ENCODE measurements at places on chromosomes 12 and 14.

DNA sequence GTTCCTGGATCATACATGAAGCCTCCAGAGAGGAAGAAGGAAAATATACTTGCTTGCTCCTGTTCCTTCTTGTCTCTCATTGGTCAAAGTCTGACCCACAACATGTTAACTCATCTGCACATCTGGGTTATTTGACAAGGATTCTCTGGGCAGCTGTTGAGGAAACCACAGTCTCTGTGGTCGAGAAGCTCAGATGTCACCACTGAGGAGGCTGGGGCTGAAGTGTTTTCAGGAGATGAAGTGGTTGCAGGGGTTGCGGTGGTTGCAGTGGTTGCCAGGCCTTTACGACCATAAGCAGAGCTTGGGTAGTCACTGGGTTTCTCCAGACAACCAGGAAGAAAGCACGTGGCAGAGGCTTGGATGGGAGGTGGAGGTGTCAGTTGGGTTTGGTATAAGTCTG, 265.0 kb upstream of the LRIG3 start:
- no peak for DNase-seq

- no peak for DNase-seq
Observed at GRCh38 chr12:120041386-120042231, 52.6 kb downstream of the BICDL1 start.

DNA sequence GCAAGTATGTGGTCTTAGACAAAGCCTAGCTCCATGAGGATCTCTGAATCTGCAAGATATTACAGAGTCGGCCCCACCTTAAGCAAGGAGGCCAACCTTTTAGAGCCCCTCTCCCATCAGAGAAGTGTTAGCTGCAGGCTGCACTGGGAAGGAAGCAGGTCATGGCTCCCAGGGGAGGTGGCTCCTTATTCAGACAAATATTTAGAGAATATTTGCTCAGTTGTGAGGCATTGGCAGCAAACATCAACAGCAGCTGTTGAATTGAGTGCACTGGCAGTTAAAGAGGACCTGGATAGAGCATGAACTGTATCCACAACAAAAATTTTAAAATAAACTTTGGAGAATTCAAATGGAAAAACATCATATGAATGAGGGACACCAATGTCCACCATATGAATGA, 44.7 kb downstream of the FSCB start:
- no peak for DNase-seq

DNA sequence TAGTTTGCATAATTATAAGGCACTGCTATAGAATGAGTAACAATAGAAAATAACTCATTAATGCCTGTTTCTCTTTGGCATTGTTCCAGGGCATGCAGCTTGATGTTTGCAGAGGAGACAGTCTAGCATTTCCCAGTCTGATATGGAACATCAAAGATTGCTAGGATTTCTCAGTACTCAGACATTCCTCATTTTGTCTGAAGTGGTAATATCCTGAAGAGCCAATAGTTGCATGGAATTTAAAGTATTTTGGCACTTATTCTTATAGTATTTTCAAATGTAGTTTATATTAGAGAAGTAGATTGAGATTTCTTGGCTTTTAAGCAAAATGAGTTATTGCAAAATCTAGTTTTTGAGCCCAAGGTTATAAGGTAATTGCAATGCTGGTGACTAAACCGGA, 337.3 kb upstream of the E2F7 start:
- no peak for DNase-seq

DNA sequence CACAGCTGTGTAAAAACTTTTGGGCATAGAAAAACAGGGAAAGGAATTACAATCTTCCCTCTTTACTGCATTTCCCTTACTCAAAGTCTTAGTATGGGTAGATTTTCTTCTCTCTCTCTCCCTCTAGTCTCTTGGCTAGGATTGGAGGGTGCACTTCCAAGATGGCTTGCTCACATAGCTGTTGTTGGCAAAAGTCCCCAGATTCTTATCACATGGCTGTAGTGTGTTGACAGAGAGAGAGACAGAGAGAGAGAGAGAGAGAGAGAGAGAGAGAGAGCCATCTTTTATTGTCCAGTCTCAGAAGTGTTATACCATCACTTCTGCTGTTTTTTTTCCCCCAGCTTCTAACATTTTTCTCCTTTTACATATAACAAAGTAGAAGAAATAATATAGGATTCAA, 6.3 kb upstream of the OR4E2 start:
- DNase-seq, result no peak

GRCh38 chr12:31216479-31216878, 109.5 kb downstream of the SINHCAF start:
- no peak for DNase-seq

DNA sequence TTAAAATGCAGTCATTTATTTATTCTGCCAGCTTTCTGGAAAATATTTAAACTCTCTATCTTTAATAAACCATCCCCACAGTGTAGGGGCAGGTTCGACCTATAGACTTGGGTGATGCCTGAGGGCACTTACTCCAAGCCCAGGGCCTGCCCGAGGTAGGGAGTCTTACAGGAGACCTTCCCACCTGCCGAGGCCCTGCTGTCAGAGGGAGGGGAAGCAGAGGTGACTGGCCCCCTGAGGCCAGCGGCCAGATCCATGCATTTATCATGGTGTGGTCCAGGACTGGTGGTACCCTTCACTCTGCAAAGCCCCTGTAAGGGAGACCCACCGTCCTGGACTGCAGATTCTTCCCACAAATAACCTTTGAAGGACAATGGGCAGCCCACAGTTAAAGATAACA, 7.6 kb downstream of the EML1 start:
- no peak for DNase-seq

DNA sequence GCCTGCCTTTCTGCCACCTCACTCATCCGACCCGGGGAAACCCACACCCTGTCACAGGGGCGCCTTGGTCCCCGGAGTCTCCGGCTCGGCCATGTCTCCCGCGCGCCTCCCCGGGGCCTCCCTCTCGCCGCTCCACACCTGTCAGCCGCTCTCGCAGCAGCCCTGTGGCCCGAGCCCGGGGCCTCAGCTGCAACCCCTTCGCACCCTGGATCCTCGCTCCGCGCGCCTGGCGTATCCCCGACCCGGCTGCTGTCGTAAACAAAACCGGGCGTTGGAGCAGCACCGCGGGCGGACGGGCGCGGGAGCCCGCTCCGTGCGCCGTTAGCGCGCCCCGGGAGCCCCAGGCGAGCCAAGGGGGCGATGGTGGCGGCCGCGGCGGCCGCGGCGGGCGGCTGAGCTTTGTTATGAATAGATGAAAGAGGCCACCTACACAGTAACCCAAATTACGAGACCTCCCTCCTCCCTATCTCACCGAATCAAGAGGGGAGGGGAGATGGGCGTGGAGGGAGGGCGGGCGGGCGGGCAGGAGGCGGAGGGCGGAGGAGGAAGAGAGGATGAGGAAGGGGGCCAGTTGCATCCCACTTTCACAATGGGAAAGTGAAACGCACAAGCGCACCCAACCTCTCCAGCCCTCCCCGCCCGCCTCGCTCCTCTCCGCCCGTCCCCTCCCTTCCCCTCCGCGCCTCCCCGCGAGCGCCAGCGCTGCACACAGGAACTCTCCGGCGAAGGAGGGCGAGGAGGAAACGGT, at the start of gene PLXNC1:
TSS of gene PLXNC1 (plus strand) at position 587 of the 748 bp plus-strand sequence. CDS start 395 bp downstream, outside the sequence.
- no peak for DNase-seq

DNA sequence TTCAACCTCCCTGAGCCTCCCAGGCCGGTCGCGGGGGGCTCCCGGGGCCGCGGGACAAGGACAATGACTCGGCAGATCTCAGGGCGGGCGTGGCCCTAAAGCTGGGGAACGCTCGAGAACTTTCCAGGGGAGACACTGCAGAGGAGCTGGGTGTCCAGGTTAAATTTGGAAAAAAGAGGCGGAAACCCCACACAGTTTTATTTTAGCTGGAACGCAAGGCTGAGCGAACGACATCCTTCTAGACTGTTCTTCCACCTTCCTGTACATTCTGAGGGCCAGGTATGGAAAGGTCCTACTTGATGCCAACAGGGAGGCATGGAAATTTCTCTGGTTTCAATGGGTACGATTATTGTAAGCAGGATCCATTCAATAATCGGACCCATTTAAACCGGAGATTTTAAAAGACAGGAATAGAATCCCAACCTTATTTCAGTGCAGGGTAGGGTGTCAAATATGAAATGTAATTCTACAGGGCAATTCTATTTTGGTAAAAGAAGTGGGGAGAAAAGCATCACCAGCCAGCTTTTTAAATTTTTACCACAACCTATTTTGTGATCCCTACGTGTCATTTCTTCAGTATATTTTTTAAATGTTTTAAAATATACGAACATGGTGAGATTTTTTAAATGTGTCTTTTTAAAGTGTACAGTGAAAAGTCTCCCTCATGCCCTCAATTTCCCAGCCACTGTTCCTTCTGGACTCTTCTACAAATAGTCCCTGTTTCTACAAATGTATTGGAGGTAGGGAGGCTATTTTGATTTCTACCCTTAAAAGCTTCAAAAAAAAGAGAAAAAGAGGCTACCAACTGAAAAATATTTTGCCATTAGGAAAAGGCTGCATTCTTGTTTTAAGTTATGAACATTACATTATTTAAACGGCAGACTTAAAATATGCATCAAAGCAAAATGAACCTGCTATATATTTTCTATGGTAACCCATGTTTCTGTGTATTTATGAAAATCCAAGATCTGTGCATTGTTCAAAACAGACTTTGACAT, 1.1 kb upstream of the UBC start:
- DNase-seq, result no peak

- DNase-seq, result no peak
Observed at GRCh38 chr14:37598747-37599506, 3.5 kb downstream of the TTC6 start.

GRCh38 chr12:26128168-26128567, 3.3 kb upstream of the BHLHE41 start:
- DNase-seq, result no peak

DNA sequence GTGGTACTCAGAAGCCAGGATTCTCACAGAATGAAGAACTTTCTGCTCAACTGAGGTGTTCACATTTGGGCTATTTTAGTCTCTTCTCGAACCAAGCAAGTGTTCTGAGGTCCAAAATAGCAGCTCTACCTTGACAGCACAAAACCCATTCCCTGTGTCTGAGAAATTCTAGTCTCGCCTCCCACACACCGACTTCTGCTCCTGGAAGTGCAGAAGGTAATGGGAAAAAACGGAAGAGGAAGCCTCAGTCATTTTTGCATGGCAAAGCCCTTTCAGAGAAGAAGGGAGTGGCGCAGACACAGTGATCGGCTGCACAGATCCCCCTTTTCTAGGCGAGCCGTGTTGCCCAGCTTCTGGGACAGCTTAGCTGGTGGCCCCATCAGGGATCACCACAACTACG, 31.2 kb upstream of the VPS33A start:
- no peak for DNase-seq

GRCh38 chr12:30859226-30859625, 67.3 kb upstream of the TSPAN11 start:
- DNase-seq, result no peak

GRCh38 chr12:109863847-109864712, 16.3 kb downstream of the GLTP start:
- DNase-seq, result no peak

GRCh38 chr12:76031081-76031413, 529 bp downstream of the PHLDA1 start:
- DNase-seq, result no peak

- no peak for DNase-seq
Observed at GRCh38 chr12:120588371-120588770, 7.2 kb upstream of the POP5 start.

- no peak for DNase-seq
Observed at GRCh38 chr14:59247801-59248584, 59.5 kb downstream of the DAAM1 start.

- no peak for DNase-seq
Observed at GRCh38 chr12:49872781-49873181, 29.9 kb upstream of the BCDIN3D start.

DNA sequence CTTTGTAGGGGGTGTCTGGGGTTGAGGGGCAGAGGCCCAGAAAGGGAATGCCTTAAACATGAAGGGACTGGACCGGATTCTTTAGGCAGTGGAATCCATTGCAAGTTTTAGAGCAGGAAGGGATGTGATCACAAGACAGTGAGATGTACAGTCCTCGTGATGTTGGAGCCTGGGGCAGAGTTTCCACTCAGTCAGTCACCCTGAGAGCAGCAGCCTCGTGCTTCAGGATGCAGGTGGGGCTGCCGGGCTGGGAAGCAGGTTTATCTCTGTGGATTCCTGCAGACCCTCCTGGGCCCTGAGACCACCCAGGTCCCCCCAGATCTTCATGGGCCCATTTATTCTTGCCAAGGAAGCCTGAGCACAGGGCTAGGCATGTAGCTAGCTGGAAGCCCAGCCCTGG, 38.5 kb downstream of the RIN3 start:
- DNase-seq, result no peak

DNA sequence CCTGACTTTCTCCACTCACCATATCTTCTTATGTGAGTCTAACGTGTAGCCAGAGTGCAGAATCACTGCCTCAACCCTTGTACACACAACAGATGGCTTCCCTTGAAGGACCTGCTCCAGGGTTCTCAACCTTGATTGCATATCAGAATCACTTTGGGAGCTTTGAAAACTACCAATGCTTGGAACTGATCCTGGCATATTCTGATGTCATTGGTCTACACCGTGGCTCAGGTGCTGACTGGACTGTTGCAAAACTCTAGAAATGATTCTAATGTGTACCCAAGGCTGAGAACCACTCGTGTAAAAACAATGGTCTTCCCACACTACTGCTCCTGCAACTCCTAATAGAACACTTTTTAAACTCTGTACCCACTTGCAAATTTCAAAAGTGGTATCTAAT, 18.5 kb downstream of the TMEM132D start:
- no peak for DNase-seq

- no peak for DNase-seq
Observed at GRCh38 chr12:128637642-128638606, 185.8 kb downstream of the SLC15A4 start.

- no peak for DNase-seq
Observed at GRCh38 chr12:79019672-79020071, 155.1 kb downstream of the SYT1 start.

- DNase-seq, result no peak
Observed at GRCh38 chr12:83827860-83828259, 1084.7 kb downstream of the SLC6A15 start.

DNA sequence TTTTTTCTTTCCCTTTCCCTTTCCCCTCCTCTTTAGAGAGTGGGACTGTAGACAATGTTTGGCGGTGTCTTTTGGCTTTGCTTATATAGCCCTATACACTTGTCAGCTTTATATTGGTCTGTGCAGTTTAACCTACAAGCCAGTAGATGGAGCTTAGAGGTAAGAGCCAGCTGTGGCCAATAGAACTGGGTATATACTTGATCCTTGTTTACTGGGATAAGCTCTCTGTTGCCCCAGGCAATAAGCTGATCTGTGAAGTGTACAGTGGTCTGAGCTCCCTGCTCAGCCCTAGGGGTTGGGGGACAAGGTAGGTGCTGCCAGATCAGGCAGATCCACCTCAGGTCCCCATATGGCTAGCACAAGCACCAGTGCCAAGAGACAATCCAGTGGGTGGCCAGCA, 434.1 kb downstream of the NOVA1 start:
- no peak for DNase-seq

DNA sequence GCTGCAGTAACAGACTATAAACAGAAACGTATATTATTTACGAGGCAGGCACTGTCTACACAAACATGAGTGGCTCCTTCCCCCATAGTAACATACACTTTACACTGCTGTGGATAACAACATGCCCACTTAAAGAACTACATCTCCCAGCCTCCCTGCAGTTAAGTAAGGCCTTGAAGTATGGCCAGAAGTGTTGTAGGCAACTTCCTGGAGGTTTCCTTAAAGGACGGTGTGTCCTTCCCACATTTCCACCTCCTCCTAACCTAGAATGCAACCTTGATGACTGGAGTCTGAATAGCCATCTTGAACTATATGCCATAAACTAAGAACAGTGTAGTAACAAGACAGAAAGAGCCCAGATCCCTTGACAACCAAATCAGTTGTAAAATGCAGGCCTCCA, 20.3 kb downstream of the MED13L start:
- DNase-seq, result no peak

GRCh38 chr14:106564058-106564643, 1037.8 kb downstream of the TMEM121 start:
- peak; percentile 38 for DNase-seq
